Left forelimb (tissue), 1 donor: ENCODE measurements at places on chromosomes 1 and 21.

DNA sequence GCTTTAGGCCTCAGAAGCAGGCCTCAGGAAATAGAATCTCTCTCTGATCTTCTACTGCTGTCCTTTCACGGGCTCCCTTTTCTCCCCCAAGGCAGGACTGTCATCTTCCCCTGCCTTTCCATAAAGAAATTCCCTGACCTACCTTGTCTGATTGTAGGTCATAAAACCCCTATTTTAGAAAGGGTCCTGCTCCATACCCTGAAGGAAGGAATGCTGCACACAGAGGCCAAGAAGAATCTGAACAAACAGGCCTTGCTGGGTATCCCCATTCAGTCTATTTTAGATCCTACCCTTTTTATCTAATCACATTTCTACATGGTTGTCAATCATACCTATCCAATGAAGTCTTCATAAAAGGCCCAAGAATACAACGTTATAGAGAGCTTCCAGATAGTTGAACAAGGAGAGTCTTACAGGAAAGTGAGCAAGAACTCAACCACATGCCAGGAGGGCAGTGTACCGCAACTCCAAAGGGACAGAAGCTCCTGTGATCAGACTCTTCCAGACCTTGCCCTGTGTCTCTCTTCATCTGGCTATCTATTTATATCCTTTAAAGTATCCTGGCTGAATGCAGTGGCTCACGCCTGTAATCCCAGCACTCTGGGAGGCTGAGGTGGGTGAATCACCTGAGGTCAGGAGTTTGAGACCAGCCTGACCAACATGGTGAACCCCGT lies 93.1 kb downstream of the SLC16A1 start:
- DNase-seq, result no peak

- no peak for DNase-seq
Observed at GRCh38 chr21:28742527-28742926, 250.2 kb downstream of the LTN1 start.

- no peak for DNase-seq
Observed at GRCh38 chr1:6271554-6271953, 10.7 kb upstream of the GPR153 start.

DNA sequence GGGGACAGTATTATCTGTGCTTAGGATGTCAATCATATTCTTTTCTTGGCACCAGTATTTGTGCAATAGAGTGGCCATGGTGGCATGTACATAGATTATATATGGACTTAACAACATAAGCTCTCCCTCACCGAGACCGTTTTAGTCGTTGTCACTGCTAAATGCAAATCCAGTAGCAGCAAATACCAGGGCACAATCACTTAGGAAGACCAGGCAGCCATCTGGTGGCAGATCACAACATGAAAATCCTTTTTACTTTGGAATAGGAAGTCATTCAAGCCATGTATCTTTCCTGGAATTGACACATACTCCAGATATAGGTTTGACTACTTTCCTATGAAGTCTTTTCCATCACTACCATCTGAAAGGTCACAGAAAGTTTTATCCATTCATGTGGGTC lies 53.2 kb upstream of the C1orf87 start:
- no peak for DNase-seq

GRCh38 chr21:42406866-42407265 lies 3.2 kb downstream of the UBASH3A start:
- DNase-seq, result peak; percentile 50

GRCh38 chr1:207223162-207223561 lies 98.3 kb upstream of the CD55 start:
- DNase-seq, result no peak

- no peak for DNase-seq
Observed at GRCh38 chr1:230285351-230285750, 140.8 kb downstream of the PGBD5 start.

- no peak for DNase-seq
Observed at GRCh38 chr21:41597227-41597626, 89.3 kb upstream of the TMPRSS2 start.

DNA sequence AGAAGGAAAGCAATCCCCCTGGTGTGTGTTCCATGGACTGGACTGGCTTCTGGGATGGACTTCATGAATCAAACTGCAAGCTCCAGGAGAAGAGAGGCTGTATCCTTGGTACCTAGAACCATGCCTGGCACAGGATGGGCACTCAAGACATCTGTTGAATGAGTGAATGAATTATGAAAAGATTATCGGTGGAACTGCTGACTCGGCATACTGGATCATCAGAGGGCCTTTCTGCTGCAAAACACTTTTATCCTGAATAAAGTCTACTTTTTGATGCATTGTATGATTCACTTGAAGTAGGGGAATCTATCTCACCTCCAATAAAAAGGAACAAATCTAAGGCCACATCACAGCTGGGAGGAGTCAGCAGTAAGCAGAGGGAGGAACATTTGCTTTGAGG lies 42.9 kb downstream of the DDX20 start:
- DNase-seq, result no peak

- DNase-seq, result no peak
Observed at GRCh38 chr21:35852820-35853219, 207.5 kb downstream of the SETD4 start.

DNA sequence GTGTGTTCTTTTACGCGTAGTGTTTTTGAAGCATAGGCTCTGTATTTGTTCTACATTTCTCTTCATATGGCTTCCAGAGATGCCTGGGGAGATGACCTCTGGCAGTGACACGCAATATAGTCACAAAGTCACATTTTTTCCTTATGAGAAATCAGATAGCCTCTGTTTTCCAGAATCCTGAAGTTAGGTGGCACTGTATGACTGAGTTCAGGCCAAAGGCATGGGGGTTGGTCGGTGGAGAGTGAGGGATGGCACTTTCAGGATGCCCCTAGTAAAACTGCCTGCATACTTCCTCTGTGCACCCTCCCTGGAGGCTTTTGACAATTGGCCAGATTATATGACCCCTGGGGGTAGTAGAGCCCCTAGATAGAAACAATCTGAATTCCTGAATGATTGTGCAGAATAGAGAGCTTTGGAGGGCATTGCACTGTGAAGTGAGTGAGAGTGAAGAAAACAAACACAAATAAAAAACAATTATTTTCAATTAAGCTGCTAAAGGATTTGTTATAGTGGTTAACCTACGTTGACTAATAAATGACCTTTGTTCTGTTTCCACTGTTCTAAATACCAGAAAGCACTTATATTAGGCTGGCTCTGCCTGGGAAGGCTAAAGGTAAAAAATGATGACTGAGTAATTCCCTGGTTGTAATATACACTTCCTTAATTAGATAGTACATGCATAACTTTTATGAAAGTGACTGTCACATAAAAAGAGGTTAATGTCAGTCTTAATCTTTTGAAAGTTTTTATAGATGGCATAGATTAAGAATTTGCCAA lies 1660.8 kb downstream of the PLA2G4A start:
- no peak for DNase-seq

DNA sequence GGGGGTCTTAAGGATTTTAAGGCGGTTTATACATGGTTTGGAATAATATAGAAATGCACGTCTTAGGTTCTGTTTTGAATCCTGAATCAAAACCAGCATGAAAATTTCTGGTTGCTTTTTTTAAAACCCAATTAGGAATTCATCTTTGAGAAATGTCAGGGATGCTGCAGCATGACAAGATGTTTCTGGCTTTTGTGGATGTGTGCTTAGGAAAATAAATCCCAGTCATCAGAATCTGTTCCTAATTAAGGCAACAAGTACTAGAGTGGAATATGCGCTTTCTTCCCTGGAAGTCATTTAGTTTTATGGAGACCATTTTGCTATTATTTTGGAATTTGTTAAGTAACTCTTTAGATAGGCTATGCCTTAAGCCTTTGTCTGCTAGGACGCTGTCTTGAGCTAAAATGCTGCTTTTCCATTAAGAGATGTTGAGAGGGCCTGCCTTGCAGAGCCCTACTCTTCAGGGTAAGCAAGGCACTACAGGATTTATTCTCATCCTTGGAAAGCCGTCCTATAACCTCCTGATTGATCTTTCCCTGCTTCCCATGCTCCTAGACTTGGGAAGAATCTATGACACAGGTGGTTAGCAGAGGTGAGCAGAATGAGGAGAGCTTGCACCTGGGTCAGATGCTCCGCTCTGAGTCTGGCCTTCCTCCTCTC lies 332.8 kb downstream of the DISC1 start:
- no peak for DNase-seq

DNA sequence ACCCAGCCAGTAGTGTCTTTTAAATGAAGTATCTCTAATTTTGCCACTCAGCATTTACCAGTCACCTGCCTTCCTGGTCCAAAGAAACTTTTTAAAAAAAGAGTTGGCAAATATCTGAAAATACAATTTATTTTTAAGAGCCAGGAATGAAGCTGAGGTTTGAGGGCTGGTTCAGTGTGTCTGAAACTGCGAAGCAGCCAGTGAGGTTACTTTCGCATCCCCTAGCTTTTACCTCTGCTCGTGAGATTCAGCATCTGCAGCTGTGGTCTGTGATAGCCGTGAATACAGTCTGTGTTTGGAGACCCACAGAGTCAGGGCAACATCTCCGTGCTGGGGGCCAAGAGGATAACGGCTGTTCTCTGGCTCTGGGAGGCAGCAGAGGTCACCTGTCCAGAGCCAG lies 21.3 kb upstream of the KCNAB2 start:
- no peak for DNase-seq

GRCh38 chr1:202571719-202572339 lies 138.4 kb downstream of the SYT2 start:
- no peak for DNase-seq

- no peak for DNase-seq
Observed at GRCh38 chr1:161199506-161200139, 769 bp upstream of the ADAMTS4 start.

DNA sequence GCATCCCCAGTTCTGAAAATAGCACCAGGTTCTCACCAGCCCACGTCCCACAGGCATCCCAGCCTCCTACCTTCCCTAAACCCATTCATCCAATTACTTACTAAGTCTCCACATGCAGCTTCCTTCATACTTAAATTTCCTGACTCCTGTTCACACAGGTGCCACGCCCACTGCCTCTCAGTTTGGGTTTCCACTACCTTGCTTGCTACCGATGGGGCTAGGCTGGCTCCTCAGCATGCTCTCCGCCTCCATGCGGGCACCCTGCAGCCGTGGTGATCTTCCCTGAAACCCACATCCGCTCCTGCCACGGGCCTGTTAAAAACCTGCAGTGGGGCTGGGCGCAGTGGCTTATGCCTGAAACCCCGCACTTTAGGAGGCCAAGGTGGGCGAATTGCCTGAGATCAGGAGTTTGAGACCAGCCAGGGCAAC lies 70.4 kb upstream of the ANGPTL1 start:
- DNase-seq, result no peak

DNA sequence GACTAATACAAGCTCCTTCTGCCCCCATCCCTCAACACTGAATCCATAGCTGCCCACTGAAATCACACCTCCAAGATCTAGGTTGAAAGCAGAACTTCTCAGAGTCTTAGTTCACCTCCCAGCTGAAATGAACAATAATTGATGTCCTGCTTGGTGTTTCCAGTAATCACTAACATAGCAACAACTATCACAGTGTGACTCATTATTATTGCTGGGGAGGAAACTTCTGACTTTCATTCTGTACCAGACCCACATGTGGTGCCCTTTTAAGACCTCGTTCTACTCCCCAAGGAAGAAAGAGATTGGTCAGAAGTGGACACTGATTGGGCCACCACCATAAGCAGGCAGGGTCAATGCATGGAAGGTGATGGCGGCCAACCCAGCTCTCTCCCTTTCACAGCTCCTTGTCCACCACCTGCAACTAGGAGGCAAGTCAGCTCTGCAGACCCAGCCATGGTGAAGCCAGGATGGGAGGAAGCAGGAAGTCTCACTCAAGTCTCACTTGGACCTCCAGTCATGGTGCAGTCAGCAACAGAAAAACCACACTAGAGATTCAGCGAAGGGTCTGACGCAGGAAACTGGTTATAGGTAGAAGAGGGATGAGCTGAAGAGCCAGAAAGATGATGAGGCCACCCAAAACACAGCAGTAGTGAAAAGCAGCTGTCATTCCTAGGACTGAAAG lies 720.2 kb downstream of the PTPRU start:
- peak; percentile 28 for DNase-seq

DNA sequence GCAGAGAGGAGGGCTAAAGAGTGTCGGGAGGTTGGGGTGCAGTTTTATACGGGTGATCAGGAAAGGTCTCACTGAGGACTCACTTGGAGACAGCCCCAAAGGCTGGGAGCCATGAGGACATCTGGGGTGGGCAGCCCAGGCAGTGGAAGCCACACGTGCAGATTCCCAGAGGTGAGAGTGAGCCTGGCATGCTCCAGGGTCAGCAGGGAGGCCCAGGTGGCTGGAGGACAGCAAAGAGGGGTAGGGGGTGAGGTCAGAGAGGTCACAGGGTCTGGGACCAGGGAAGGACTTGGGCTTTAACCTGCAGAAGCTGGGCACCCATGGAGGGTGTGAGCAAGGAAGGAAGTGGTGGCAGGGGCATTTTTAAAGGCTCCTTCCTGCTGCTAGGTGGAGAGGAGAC lies 481.7 kb downstream of the MATN1 start:
- DNase-seq, result no peak

GRCh38 chr21:42570841-42571387 lies 57.3 kb downstream of the SLC37A1 start:
- DNase-seq, result peak; percentile 47

GRCh38 chr1:107139833-107140702 lies 771 bp upstream of the NTNG1 start:
- peak; percentile 82 for DNase-seq

DNA sequence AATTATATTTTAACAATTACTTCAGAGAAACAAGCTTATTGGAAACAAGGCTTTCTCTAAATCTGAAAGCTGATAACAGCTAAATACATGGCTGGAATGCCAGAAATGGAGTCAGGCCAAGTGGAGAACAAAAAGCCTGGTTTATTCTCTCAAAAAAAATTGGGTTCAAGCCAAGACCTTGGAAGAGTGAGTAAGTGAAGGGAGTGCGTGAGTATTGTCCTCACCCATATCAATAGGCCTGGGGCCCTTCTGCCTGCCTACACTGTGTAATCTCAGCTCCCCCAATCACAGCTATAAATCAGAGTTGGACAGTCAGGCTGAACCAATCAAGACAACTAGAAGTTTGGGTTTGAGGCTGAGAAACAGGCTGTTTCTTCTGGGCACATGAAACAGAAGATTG lies 7.4 kb downstream of the KYAT3 start:
- DNase-seq, result no peak

DNA sequence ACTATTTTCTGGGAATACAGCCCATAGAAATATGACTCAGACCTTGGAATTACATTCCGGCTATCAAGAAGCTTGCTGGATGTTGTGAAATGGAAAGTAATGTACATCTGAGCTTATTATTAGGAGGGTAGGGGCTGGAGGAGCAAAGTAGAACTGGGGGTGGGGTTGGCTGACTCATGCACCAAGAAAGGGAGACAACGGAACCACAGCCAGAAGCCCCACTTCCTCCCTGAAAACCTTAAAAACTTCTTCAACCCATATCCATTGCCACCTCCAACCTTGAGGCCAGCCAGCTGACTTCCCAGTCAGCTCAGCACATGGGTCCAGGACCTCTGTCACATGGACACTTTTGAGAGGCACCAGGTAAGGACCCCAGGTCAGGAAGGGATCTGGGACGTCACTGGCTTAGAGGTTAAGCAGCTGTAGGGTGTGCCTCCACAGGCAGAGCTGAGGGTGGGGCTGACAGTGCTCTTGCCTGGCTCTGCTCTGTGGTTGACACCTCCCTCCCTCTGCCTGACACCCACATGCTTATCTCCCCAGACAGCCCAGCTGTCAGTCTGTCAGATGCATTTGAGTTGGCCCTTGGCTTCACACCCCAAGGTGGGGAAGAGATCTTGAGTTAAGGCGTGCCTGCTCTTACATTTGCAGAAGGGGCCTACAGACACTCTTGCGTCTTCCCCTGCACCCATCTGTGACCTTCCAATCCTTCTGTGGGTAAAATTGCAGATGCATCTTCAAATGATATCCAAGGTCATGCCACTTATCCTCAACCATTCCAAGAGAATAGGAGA lies 5.7 kb upstream of the ZNF683 start:
- no peak for DNase-seq
